ENCODE measurements at places on chromosomes 2 and 18. TPM values are rescaled to one million over a fixed set of nuclear protein-coding genes. Genes with fewer than 3 reads are reported as not detected.

GRCh38 chr18:13147130-13147529, 71.4 kb upstream of the LDLRAD4 start:
- no peak for DNase-seq

DNA sequence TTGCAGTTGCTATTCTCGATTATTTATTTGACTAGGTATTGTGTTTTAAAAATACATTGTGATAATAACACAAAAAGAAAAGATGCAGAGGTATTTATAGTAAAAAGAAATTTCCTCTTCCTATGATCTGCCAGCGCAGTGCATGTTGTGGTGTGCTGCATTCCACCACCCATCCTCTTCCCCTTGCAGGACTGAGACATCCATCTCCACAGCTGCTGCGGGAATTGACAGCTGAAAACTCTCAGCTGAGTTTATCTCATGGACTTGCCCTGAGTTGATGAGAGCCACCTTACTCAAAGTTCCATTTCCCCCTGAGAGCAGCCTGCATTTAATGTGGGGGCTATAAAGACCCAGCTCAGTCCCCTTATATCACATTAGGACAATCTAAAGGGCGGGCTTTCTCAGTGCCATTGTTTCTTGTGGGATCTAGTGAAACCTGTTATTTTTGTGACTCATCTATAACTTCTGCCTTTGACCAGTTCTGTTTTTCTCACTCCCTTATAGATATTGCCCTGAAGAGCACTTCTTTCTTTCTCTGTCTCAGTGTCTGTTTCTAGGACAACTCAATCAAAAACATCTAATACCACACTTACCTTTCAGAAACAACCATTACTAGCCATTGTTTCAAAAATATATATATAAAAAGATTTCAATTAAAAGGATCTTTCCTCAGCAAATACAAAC, 698.5 kb downstream of the NR4A2 start:
- DNase-seq = no peak

DNA sequence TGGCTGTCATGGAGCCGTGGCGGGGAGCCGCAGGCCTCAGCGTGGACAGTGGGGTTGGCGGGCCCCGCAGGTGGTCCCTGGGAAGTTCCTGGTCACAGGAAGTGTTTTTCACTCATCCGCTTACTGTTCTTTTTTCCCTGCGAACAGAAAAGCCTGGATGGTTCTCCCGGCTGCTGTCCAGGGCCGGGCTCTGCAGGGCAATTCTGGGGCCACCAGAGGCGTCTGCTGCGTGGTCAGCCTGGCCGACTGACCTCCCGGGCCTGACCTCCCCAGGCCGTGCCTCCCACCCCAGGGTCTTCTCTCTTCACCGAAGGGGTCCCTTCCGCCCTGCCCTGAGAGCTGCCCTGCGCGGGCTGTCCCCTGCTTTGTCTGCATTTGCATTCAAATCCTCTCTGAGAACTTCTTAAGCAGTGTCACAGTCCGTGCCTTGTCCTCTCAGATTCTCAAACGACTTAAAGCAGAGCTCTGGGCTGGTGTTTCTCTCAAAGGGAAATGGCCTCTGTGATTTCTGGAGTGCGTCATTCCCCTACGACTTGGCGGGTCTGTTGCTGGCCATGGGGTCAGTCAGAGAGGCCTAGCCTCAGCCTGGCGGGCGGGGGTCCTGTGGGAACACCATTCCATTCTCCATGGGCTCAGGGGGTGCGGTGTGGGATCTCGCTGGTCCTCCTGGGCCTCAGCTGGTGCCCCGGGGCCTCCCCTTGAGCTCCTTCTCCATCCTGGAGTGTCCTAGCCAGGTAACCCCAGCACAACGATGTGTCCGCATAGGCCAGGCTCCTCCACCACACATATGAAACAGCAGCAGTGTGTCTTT, 38.3 kb downstream of the KLHL29 start:
- DNase-seq = no peak

KCNJ13 gene
- total RNA-seq = not detected

CIDEA gene
- not detected for total RNA-seq

- DNase-seq = peak; percentile 20
These were observed 5.6 kb downstream of the PAX8 start for GRCh38 chr2:113273027-113273551.

LYPD1 gene
- total RNA-seq = not detected

DNA sequence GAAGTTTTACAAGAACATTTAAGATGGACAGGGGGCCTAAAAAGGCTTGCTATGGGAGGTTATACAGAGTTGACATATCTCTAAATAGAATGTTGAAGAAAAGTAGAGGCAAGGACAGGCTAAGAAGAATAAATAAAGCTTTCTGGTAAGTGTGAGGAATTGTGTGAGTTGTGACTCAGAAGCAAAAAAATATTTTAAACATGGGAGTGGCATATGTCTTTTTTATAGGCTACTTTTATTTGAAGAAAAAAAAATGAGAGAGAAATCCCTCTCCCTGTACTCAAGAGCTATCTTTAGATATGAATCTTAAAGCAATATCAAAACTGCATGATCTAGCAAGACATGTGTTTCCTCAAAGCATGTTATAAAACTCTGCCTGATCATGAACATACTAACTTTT, 41.1 kb downstream of the RAB3GAP1 start:
- DNase-seq = no peak

SIX3 gene
- not detected for total RNA-seq

DNA sequence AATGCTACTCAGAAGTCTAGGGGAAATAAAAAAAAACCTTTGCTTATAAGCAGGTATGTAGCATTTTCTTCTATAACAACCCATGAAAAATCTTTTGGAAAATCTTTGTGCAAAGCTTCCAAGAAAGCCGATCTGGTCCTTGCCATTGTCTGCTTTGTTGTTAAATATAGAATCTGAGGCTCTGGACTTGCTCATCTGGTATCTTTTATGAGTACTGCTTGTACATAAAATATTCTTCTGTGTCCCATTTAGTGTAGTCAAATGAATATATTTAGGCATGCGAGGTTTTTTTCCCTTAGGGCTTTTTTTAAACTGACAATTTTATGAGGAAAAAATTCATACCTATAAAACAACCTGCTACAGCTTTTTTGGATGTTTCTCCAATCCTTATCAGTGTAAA, 45.0 kb upstream of the RMND5A start:
- DNase-seq = no peak

Data from activated T-helper 1 cell treated with anti-CD3 and anti-CD28 coated beads, Interleukin-12 subunit alpha, Interleukin-12 subunit beta, Interleukin-2, Interleukin-4 antibody, amounts not matched to agents 30 ng/mL and 10 ng/mL and 1 ng/mL, durations not matched to agents 14 hours and 24 hours and 36 hours (primary cell).